Amygdala (tissue), 56 donors: ENCODE measurements at places on chromosomes 13 and 19.

GRCh38 chr19:16660763-16661479 lies at the start of gene TMEM38A:
Gene TMEM38A (plus strand): TSS chr19:16661139. CDS start chr19:16661218, 79 bp downstream.
- DNase-seq, result peak; percentile 20

GRCh38 chr19:46181388-46181779 lies 33.3 kb downstream of the IGFL2 start:
- DNase-seq, result no peak

GRCh38 chr13:88063741-88064140 lies 392.6 kb downstream of the SLITRK5 start:
- no peak for DNase-seq

GRCh38 chr19:8445488-8446001 lies 770 bp downstream of the HNRNPM start:
- DNase-seq, result no peak

DNA sequence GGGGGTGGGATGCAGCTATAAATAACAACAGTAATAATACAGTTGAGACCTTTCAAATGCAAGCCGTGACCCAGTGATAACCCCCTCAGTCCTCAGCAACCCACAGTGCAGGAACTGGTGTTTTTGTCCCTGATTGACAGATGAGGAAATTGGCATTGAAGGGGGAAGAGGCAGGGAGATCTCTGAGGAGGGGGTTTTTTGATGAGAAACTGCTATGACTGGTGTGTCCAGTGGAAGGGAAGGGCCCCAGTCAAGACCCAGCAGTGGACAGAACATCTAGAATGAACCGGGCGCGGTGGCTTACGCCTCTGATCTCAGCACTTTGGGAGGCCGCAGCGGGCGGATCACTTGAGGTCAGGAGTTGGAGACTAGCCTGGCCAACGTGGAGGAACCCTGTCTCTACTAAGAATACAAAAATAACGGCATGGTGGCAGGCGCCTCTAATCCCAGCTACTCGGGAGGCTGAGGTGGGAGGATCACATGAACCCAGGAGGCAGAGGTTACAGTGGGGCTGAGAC lies 1.9 kb downstream of the MAP1S start:
- DNase-seq, result no peak

- DNase-seq, result no peak
These were observed 10.1 kb upstream of the SHISA2 start for GRCh38 chr13:26061947-26062346.

- DNase-seq, result no peak
These were observed 1153.7 kb downstream of the PCDH9 start for GRCh38 chr13:66076417-66076816.

DNA sequence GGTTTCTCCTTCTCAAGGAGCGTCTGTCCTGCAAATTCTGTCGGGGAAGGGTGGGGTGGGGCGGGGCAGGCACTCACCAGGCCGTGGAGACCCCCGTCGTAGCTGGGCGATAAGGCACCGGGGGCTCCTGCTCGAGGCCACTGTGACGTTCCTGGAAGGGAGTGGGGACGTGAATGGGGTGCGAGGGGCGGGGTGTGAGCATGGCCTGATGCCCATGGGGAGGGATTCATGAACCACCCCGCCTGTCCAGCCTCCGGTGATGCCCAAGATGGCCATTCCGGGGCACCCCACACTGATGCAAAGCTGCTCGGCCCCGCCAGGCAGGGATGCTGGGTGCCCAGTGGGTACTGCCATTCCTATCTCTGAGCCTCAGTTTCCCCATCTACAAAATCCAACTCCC lies 14.4 kb upstream of the UQCR11 start:
- no peak for DNase-seq

DNA sequence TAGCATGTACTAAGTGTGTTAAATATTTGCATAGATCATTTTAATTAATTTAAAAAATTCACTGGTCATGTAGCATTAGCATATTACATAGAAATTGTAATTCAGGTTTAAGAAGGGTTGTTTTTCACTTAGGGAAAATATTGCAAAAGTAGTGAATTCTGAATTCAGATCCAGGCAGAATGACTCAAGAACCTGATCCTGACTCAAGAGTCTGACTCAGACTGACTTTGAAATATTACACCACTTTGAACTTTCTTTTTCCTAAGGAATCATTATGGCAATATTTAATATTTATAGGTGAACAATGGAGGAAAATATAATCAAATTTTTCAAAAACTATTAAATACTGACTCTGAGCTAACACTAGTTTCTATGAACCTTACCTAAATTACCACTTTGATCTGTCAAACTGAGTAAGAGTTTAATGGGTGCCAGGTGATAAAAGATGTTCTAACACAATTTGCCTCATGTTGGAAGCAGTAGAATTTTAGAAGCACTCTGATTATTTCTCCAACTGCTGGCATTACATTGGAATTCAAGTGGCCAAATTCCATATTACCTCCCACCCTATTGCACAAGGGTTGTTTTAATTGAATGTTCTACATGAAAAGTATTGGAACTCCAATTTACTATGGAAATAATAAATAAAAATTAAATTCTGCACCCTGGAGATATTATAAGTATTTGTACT lies 261.6 kb downstream of the SLITRK1 start:
- DNase-seq, result no peak

GRCh38 chr19:39177110-39177699 lies 19.6 kb upstream of the NCCRP1 start:
- no peak for DNase-seq

DNA sequence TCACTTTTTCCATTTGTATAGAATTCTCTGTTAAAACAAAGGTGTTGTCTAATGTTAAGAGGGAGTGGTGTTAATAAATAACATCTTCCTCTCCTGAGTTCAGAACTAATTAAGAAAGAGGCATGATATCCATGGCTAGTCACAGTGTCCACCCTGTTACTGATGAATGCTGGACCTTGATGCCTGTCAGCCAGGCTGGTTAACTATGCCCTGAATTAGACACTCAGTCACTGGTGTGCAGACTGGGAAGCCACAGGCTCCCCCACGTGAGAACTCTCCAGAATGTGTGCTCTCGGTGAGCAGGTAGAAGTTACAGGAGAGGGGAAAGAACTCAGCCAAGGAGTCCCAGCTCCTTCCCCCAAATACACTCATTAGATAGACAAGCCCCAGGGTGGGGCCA lies 56.1 kb upstream of the RNF113B start:
- no peak for DNase-seq

GRCh38 chr19:13869281-13869680 lies 7.7 kb upstream of the NANOS3 start:
- no peak for DNase-seq

DNA sequence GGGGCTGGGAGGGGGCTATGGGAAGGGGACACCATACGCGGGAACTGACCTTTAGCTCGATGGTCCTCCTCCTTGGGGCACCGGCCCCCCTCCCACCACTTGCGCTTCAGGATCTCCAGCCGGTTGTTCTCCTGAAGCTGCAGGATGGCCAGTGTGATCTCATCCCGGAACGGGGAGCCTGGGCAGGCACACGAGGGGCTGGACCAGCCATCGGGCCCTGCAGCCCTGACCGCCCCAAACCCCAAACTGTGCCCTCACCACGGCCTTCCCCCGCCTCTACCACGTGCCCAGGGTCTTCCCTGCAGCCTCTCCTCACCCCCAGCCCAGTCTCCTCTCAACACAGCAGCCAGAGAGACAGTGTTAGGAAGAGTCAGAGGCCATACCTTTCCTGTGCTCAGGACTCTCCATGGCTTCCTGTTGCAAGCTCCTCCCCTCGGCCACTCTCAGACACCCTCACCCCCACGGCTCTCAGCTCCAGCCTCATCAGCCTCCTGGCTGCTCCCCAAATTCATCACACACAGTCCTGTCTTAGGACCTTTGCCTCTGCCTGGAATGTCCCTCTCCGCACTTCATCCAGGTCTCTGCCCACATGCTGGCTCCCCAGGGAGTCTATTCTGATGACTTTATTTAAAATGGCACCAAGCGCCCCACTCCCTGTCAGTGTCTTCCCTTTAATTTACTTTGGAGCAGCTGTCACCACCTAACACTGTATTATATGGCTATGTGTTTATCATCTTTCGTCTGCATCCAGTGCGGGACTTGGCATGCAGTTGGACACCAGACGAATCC lies 9.7 kb upstream of the ATP1A3 start:
- DNase-seq, result no peak

GRCh38 chr13:31944262-31945160 lies 87.1 kb upstream of the FRY start:
- DNase-seq, result no peak

- no peak for DNase-seq
These were observed 18.5 kb downstream of the BRSK1 start for GRCh38 chr19:55302318-55302703.

DNA sequence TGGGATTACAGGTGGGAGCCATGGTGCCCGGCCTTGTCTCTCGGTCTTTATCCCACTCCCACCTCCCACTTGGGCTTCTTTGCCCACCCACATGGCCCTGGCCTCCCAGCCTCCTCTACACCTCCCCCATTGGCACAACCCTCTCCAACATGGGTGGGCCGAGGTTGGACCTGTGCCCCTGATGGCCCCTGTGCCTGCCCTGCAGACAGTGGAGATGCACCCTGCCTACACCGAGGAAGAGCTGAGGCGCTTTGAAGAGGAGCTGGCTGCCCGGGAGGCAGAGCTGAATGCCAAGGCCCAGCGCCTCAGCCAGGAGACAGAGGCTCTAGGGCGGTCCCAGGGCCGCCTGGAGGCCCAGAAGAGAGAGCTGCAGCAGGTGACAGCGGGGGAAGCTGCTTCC lies 12.6 kb upstream of the DHDH start:
- DNase-seq, result no peak

DNA sequence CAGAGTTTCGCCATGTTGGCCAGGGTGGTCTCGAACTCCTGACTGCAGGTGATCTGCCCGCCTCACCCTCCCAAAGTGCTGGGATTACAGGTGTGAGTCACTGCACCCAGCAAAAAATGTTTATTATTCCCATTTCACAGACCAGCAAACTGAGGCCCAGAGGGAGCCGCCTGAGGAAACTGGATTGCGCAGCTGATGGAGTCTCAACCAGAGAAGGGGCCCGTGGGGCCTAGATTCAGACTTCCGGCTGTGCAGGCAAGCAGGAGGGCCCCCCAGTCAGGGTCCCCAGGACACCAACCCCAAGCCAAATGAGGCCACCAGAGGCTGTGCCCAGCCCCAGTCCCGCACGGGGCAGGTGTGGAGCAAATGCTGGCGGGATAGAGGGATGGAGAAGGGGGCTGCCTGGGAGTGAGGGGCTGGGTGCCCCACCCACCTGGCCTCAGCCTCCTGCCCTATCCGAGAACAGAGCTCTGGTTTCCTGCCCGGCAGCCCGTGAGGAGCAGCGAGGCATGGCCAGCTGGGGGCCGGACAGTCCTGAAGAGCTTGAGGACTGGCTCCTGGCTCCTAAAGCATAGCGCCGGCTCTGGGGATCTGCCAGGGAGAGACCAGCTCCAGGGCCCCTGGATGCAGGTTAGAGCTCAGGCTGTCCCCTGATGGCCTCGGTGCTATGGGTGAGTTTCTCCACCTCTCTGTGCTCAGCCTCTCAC lies 22.0 kb downstream of the MISP start:
- no peak for DNase-seq

- DNase-seq, result no peak
These were observed 4.0 kb upstream of the MAST3 start for GRCh38 chr19:18093439-18094161.
